DMS53 (cell line): ENCODE measurements at places on chromosomes 7 and 10.
A peak's percentile ranks its signal among the peaks of the same experiment; 100 is the strongest.

DNA sequence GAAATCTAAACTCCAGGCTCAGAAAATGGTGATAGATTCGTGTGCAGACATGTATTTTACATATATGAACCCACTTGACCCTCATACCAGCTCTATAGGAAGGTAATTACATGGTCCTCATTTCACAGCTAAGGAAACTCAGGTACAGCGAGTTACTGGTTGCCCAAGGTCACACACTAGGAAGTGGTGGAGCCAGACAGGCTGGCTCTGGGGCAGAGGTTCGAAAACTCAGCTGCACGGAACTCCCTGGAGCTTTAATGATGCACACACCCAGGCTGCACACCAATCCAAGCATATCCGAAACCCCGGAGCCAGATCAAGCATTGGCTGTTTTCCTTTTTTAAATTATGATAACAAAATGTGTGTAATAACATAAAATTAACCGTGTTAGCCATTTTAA is 172.4 kb downstream of the COBL start:
- no peak for DNase-seq

- DNase-seq = no peak
Measured at GRCh38 chr7:99042957-99043356, 101.0 kb downstream of the SMURF1 start.

DNA sequence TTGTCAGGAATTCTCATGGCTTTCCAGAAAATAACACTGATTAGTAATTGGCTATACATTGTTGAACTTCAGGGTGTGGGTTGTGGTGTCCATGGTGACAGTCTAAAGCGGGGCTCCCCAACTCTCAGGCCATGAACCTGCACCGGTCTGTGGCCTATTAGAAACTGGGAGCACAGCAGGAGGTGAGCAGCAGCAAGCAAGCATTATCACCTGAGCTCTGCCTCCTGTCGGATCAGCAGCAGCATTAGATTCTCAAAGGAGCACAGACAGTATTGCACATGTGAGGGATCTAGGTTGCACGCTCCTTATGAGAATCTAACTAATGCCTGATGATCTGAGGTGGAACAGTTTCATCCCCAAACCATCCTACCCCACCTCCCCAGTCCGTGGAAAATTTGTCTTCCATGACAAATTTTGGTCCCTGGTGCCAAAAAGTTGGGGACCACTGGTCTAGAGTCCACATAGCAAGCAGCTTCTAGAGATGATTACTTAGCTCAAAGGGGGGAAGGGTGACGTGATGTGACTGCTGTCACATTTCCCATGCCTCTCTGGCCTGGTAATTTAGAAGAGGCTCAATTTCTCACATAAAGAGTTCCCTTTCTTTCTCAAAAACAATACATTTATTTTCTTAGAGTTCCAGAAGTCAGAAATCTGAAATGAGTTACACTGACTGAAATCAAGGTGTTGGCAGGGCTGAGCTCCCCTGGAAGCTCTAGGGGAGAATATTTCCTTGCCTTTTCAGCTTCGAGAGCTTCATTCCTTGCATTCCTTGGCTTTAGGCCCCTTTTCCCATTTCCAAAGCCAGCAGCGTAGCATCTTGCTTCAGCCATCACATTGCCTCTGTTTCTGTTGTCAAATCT is 17.6 kb upstream of the FAM221A start:
- DNase-seq = no peak

DNA sequence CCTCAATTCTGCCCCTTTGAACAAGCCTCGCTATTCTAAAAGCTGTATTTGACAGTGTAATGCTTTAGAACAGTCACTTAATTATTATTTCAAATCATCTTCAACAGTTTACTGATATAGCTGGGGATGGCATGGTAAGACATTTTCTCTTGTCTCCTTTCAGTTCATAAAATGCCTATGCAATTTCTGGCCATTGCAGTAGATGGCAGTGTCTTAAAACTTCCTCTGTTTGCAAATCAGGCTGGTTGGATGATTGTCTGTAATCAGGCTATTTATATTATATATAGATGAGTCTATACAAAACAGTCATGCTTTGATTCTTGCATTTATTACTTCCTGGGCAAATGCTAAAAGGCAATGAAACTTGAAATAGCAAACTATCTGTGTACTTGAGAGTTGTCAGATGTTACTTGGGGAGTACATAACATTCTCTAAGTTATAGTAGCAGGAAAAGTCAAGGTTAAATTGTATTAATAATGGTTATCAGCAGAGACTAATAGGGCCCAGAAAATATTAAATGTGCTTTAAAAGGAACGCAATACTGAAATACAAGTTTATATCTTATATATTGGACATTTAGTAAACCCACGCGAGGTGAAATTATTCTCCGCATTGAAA is 55.5 kb upstream of the LHFPL3 start:
- DNase-seq = peak; percentile 87

DNA sequence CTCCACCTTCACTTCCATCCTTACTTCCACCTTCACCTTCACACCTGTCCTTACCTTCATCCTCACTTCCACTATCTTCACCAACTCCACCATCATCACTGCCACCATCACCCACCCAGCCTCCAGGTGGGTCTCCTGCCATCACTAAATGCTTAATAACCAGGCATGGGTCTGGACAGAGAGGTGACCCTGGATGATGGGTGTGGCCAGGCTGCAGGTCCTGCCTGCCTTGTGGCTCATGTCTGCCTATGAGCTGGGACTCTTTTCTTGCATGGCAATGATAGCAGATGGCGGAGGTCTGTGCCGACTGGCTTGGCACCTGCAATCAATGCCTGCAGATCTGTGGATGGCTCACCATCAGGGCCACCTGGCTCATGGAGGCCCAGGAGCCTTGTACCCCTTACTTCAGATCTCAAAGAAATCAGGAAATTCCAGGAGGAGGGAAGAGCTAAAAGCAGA is 60.1 kb upstream of the ELN start:
- DNase-seq = no peak

- no peak for DNase-seq
Measured at GRCh38 chr7:120724448-120724847, 133.5 kb downstream of the TSPAN12 start.

GRCh38 chr10:80900661-80901060 is 363.0 kb downstream of the SH2D4B start:
- peak; percentile 83 for DNase-seq

GRCh38 chr7:128219636-128220035 is 21.4 kb upstream of the LEP start:
- DNase-seq = no peak

- DNase-seq = no peak
Measured at GRCh38 chr10:109945473-109946177, 22.3 kb upstream of the XPNPEP1 start.

DNA sequence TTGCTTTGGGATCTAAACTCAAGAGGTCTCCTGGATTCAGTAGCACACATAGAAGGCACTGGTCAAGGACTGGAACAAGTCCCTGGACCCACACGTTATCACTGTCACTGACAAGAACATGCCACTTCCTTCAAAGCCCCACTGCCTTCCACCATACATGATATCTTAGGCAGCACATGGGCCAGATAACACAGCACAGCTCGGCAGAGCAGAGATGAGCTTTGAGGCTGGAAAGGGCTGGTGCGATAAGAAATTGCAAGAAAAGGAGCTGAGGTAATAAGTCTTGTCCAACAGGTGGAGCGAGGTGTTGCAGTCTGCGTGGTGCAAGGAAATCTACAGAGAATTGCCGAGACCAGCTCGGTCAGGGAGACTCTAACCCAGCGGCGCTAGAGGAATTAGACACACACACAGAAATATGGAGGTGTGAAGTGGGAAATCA is 139.8 kb upstream of the CDK13 start:
- DNase-seq = no peak

DNA sequence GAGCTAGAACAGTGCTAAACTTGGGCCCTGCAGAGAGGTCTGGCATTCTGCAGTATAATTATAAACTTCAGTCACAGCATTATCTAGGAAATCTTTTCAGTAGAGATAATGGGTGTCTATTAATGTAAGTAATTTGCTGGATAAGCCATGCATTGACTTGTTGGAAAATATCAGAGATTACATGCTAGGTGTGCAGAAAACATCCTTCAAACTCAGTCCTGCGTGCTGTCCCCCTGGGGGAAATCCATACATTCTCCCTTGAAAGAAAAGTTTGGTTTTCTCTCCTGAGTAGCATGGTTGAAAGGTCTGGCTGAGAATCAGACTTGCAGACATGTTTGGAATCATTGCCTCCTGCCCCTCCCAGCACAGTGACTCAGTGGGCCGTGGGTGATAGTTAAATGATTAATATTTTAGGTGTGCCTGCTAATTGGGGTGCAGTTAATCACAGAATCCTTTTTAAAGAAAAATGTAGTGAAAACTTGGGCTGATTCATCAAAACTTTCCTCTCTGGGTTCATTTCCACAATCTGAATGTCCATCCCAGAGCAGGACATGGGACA is 13.9 kb upstream of the PRXL2A start:
- DNase-seq = no peak

GRCh38 chr10:48251525-48252353 is 22.8 kb downstream of the FRMPD2 start:
- DNase-seq = peak; percentile 81

DNA sequence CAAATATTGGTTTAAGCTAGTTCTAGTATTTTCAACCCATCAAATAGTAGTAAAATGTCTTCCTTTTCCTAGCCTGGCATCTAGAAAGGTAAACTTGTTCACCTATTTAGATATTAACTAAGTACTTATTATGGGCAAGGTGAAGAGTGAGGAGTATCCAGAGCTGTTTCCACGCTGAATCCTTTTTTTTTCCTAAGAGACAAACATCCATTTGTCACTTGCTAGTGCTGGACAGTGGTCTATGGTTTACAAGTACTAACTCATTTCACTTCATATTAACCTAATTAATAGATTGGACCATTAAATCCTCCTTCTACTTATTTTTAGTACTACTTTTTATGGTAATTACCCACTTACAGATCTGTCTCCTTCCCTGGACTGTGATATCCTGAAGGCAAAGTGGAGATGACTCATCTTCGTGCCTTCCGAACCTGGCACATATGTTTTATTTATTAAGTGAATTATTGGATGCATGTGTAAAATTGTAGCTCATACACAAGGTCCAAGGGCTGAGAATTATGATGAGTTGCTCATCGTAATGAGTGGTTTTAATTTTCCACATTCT is 159.6 kb upstream of the IGFBP3 start:
- DNase-seq = no peak

DNA sequence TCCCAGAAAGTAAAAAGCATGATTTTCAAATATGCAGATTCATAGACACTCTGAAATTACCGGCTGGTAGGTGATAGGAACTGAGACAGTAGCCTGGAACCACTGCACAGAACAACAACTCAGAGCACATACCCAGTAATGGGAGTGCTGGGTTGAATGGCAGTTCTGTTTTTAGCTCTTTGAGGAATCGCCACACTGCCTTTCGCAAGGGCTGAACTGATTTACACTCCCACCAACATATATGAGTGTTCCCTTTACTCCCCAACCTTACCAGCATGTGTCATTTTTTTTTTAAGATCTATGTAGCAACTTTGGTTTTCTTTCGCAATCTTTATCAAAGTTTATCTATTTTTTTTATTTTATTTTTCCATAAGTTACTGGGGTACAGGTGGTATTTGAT is 358.8 kb downstream of the CALN1 start:
- no peak for DNase-seq

DNA sequence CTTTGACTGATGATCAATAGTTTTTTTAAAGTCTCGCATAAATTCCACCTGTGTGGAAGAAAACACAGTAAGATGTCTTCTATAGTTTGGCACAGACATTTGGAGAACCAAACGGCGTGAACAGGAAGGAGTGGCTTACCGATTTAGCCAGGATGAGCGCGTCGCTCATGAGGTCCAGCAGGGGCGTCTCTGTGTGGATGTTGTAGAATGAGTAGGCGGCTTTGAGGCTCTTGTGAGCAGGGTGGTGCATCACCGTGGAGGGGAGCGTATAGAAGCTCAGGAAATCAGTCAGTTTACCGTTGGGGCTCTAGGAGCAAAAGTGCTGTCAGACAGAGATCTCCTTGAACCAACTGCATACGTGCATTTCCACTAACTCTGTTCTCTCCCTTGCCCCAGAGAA is 15.5 kb downstream of the RPP38 start:
- DNase-seq = peak; percentile 16

DNA sequence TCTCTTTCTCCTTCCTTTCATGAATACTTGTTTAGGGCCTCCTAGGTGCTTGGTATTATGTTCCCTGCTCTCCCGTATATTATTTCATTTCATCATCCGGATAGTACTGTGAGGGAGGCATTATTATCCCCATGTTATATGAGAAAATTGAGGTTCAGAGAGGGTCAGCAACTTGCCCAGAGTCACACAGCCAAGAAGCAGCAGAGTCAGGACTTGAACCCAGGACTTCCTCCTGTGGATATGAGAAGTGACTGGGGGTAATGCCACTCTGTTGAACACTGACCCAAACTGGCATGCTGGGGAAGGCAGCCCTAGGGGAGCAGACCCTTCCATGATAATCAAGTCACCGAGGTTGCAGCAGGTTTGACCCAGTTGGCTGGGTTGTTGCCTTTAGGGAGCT is 8.2 kb upstream of the SFRP5 start:
- no peak for DNase-seq

- no peak for DNase-seq
Measured at GRCh38 chr7:18290865-18291264, 204.7 kb upstream of the HDAC9 start.

DNA sequence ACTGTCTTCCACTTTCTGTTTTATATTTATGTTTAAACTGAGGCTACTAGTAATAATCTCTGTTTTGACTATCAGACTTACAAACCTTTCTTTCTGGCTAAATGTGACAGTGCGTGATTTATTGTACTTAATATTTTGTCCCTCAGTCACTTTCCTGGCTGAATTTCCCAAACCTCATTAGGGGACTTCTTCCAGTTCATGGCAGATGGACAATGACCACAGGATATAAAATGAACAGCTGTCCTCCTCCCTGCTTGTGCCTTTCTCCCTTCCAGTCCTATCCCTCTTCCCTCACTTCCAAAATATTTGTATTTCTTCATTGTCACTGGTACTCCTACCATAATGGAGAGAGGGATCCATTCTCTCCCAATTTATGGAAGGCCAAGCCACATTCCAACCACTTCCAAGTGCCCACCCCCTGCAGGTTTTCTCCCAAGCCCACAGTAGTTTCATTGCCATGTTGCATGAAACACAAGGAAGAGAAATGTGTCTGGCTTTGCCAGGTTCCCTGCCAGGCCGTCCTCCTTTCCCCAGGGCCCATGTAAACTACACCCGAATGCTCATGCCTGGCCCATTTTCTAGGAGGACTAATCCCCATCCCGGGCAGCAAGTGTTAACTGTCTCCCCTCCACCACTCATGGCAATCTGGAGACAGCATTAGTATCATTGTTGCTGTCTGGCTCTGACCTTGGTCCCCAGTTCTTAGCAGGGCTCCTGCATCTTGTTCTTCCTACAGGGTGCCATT is 269.5 kb upstream of the SLC26A5 start:
- no peak for DNase-seq
